SK-MEL-5 (cell line): ENCODE measurements at places on chromosomes 1 and 21.

- DNase-seq, result no peak
Measured at GRCh38 chr1:9018333-9018732, 7.9 kb downstream of the SLC2A7 start.

DNA sequence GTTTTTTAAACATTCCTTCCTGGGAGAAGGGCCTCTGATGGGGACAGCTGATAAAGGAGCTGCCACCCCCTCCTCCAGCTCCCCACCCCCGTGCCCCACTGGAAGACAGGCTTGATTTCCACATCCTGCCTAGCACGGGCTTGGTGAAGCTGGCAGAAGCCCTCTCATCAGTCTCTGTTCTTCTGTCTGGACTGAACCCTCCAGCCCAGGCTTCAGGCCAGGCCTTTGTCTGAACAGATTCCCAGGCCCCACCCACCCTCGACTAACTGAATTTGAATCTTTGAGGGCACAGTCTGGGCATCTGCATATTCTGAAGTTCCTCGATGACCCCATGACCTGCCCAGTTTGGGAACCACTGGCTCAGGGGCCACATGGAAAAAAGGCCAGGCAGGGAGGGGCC is 75.3 kb downstream of the CD58 start:
- DNase-seq, result no peak

DNA sequence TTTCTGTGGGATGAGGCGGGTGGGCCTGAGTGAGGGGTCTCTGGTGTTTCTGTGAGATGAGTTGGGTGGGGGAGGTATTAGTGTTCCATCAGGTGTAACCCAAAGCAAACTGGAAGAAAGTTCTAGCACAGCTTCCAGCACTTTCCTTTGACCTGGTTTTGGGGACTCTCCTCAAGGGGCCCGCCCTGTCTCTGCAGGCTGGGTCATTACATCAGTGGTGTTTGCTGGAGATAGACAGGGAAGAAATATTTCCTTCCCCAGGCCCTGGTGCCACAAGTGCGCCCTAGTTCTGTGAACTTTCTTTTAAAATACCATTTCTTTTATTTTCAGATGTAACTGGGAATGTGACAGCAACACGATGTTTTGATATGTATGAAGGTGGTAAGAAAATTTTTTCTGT is 16.5 kb upstream of the MX2 start:
- no peak for DNase-seq

GRCh38 chr1:33244809-33245186 is 11.5 kb upstream of the ZNF362 start:
- DNase-seq, result no peak

- DNase-seq, result no peak
Measured at GRCh38 chr1:176826265-176826664, 338.2 kb downstream of the ASTN1 start.

DNA sequence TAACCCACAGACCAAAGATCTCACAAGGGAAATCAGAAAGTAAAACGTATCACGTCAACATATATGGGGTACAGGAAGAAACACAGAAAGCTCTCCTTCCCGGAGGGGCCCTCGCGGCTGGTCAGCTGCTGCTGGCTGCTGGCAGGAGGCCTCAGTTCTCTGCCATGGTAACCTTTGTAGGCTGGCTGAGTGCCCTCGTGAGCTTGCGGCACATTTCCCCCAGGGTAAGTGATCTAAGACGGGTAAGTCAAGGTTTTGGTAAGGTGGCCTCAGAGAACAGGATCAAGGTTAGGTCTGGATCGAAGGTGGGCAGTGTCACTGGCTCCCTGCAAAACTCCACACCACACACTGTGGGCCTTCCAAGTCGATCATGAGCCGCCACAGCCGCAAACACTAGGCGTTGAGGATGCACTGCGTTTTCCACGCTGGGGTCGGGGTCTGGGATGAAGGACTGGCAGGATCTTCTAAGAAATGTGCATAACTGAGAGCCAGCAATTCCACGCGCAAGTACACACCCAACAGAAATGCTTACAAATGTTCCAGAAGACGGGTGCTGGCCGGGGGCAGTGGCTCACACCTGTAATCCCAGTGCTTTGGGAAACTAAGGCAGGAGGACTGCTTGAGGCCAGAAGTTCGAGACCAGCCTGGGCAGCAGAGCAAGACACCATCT is 33.9 kb downstream of the WDR4 start:
- DNase-seq, result peak; percentile 28

- peak; percentile 36 for DNase-seq
Measured at GRCh38 chr1:209808059-209808581, 2.2 kb upstream of the IRF6 start.

DNA sequence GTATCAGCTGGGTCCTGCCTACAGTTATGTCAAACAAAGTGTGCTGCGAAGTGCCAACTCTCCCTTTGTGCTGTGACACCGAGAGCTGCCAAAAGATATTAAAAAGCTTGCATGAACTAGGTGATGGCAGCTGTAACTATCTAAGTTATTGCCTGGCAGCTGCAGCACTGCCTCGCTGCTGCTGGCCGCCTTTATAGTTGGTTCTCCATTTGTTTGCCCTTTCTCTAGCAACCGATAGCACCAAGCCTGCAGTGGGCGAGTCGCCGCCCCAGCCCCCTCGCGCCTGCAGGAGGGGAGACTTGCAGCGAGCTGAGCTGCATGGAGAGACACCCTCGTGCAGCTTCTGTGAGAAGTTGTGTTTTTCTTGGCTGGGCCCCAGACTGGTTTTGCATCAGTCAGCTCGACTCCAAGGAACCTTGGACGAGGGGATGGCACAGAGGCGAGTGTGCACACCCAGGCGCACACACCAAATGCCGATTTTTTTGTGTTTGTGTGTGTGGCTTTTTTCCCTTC is 330.6 kb downstream of the RPS6KC1 start:
- DNase-seq, result no peak

- DNase-seq, result no peak
Measured at GRCh38 chr1:26556111-26556510, 26.6 kb downstream of the RPS6KA1 start.

DNA sequence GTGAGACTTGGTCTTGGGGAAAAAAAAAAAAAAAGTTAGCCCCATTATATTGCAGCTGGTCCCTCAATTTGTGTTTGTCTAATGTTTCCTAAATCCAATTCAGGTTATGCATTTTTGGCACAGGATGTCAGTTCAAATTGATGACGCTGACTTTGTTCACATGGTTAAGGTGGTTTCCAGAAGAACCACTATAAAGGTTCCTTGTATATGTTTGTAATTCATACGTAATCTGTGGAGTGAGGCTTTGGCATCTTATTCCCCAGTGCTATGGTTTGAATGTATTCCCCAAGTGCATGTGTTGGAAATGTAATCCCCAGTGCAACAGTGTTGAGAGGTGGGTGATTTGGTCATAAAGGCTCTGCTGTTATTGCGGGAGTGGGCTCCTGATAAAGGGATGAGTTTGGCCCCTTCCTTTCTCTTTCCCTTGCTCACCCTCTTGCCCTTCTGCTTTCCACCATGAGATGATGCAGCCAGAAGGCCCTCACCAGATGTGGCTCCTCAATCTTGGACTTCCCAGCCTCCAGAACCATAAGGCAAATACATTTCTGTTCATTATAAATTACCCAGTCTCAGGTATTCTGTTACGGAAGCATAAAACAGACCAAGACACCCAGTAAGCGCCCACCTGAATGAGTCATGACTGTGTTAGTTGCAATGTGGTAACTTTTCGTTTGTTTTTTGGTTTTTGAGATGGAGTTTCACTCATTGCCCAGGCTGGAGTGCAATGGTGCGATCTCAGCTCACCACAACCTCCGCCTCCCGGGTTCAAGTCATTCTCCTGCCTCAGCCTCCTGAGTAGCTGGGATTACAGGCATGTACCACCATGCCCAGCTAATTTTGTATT is 19.5 kb upstream of the HLCS start:
- DNase-seq, result no peak

DNA sequence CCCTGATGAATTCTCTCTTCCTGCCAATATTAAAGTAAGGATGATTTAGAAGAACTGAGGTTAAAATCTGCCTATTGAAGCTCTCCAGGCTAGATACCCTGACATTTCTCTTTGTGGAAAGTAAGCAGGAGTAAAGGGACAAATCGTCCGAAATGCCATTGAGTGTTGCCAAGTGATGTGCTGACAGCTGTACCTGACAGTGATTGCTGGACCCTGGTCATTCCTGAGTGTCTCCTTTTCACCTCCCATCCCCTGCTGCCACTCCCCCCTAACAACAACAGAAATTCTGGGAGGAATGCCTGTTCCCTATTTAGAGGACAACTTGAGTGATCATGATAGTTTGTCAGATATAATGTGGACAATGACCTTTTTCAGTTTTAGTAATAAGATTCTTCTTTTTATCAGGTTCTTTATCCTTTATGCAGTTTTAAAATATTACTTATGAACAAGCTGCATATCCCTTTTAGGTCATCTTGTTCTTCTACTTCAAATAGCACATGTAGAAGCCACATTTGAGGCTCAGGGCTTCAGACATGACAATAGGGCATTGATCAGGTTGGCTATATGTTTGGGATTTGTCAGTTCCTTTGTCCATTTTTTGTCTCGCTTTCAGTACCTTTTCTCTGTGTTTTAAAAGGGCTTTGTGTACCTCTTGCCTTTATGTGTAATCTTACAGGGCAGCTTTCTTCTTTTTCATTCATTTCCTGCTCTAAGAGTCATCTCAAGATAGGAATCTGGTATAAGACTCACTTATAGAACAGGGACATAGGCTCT is 56.0 kb downstream of the ITSN1 start:
- DNase-seq, result no peak
